ENCODE measurements at places on chromosomes 4 and X.
A peak's percentile ranks its signal among the peaks of the same experiment; 100 is the strongest.

- no peak for DNase-seq
Observed at GRCh38 chrX:142096253-142096652, 108.8 kb downstream of the MAGEC2 start.

DNA sequence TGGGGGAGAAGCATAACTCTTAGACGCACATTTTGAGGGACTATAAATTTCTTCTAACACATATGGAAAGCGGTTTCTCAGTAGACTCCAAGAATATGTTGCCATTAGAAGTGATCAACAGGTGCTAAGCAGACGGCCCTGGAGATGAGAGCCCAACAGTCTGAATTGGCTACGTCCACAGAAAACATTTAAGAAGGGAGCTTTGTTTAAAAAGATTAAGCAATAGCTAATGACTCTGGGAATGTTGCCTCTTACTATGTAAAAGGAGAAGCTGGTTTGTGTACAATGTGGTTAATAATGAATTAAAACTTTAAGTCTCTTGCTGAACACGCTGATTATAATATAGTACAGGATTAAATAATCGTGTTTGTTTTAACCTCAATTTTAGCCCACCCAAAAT is 399.5 kb downstream of the SMARCA1 start:
- DNase-seq = no peak

DNA sequence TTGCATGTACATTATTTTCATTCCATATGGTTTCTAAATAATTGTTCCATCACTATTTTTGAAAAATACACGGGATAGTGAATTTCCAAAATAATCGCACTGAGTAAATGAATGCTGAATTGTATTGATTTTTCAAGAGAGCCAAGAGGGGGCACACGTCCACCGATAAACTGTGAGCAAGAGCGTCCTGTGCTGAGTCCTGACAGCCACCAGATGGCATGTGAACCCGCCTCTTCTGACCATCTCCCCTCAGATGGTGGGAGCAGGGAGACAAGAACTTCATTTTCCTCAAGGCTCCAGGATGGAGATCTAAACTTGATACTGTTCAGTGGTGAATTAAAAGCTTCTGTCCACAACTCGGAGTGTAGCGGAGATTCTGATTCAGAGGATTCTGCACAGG is 30.6 kb upstream of the IL9R start:
- DNase-seq = peak; percentile 21

DNA sequence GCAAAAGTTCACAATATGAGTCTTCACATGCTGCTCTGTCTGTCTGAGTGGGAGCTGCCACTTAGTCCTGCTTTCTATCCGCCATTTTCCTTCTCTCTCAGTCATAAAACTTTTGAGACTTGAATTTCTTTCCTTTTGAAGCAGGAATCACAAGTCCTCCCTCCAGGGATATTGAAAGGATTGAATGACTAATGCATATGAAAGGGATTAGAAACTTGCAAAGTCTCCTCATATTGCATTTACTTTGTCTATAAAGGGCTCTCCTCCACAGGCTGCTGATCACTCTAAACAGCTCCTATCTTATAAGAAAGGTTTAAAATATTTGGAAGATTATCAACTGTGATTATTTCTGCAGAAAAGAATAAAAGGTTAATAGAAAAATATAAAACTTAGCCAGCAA is 879.1 kb downstream of the ARAP2 start:
- no peak for DNase-seq

GRCh38 chr4:70734168-70734954 is 12.6 kb downstream of the RUFY3 start:
- DNase-seq = peak; percentile 32

- no peak for DNase-seq
Observed at GRCh38 chrX:80216086-80216485, 201.5 kb downstream of the TBX22 start.

DNA sequence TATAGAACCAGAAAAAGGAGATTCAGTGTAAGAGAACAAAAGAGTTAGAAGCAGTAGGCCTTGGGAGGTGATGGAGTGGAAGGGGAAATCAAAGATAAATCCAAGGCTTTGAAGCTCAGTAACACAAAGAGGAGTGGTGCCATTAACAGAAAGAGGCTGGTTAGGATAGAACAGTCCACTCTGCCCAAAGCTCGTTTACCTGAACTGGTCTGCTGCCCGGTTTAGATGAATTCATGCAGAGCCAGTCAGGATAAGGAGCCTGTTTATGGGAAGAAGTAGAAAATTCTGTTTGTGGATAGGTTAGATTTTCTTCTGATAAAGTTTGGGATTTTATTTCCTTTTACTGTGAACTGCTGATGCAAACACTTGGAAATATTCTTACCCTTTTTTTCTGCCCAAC is 80.6 kb downstream of the HMGB2 start:
- DNase-seq = no peak

GRCh38 chr4:88957570-88957969 is 99.4 kb downstream of the FAM13A start:
- DNase-seq = no peak

- no peak for DNase-seq
Observed at GRCh38 chrX:75156531-75156945, 455 bp upstream of the ABCB7 start.

All from effector memory CD8-positive, alpha-beta T cell (primary cell).